Inflammatory macrophage treated with lipopolysaccharide for 4 hours (primary cell): ENCODE measurements at places on chromosomes 5 and 9.

DNA sequence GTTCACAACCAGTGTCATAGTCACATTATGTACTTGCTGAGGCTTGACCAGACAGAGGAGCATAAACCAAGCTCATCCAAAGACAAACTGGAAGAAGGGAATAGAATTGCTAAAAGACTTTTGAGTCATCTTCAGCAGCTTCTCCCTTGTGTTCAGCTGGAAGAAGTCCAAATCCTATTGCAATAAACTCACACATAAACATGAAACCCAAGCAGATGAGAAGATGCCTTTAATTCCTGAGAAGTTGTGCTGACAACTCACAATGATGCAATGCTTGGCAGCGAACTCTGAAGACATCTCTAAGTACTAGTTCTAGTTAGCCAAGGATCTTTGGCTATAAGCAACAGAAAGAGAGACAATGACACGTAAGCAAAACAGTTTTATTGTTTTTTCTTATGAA is 642.1 kb downstream of the KCTD16 start:
- DNase-seq = no peak

DNA sequence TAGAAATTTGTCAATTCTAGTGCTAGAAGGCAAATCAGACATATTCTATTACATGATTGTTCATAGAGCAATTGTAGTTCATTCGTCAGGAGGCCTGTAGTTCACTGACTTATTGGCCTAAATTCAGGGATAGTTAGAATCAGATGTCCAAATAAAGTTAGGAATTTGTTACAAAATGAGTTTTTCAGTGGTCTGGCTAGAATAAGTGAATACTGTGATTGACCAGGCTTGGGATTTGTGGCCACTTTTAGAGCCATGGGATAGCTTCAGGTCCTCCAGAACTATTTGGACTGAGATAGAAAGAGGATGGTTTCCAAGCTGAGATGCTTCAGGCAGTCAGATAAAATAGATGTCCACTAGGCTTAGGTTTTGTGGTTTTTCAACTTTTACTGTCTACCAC is 199.1 kb upstream of the MPDZ start:
- no peak for DNase-seq

GRCh38 chr5:143594902-143595818 is 191.7 kb upstream of the NR3C1 start:
- DNase-seq = no peak

DNA sequence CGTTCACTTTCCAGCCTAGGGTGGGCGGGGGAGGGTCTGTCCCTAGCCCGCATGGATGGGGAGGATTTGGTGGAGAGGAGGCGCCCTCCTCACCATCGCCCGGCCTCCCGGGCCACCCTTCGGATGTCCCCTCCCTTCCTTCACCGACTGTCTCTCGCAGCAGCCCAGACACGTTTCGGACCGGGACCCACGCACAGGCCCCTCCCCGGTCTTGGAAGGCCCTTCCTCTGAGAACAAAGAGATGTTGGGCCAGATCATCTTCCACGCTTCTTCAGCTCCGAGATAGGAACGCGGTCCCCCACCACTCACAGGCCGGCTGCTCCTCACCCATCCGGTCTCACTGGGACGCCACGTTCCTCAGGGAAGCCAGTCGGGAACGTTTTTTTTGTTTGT is 640 bp upstream of the DPM2 start:
- DNase-seq = no peak

GRCh38 chr9:12538842-12539579 is 154.2 kb upstream of the TYRP1 start:
- no peak for DNase-seq

GRCh38 chr5:44275908-44276307 is 113.3 kb downstream of the FGF10 start:
- DNase-seq = no peak

DNA sequence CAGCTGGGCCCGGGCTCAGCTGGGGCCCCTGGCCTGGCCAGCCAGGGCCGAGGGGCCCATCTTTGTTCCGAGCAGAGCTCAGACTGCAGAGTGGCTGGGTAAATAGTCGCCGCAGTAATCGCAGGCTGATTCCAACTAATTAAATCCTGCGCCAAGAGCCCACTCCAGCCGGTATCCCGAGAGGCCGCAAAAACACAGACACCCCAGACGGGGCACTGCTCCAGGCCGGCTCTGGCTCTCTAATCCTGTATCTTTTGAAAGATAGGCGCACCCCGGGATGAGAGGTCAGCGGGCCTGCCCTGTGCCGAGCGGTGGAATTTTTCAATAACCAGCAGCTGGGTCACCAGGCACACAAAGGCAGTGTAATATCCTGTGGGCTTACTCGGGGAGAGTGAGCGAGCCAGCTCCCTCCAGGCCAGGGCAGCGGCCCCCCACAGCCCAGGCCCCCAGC is 57.7 kb downstream of the LMX1B start:
- no peak for DNase-seq
